ENCODE measurements at places on chromosomes 6 and 20.
A peak's percentile ranks its signal among the peaks of the same experiment; 100 is the strongest.

- peak; percentile 21 for DNase-seq
Measured at GRCh38 chr6:138520463-138520862, 21.2 kb upstream of the NHSL1 start.

DNA sequence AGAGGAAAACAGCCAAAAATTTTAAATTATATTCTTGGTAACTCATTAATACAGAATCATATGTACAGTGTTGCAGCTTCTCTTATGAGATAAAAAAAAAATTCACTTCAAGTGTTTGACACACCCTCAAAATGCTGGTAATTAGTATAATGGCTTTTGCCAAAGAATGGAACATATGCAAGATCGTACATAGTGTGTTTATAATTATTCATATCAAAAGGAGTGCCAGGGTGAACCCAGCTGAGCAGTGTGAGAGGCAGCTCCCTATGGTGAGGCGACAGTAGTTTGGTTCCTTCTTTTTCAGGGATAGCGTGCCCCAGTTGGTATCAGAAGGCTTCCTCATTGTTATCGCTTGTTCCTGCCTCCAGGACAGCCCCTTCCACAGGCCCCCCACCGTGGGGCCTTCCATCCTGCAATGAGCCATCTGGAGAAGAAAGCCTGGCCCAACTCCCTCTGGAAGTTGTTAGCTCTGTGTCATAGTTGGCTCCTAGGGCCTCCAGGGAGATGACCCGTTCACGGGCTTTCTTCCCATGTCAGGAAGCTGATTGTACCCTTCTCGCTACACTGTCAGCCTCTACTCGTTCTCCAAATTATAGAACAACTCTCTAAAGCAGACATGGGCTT lies 150.7 kb downstream of the FRK start:
- DNase-seq = no peak

DNA sequence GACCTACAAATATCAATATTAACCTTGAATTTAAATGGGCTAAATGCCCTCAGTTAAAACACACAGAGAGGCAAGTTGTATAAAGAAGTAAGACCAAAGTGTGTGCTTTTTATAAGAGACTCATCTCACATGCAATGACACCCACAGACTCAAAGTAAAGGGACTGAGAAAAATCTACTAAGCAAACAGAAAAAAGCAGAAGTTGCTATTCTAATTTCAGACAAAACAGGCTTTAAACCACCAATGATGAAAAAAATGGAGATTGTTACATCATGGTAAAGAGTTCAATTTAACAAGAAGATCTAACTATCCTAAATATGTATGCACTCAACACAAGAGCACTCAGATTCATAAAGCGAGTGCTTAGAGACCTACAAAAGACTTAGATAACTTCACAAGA lies 741.9 kb upstream of the MARCKS start:
- DNase-seq = no peak

DNA sequence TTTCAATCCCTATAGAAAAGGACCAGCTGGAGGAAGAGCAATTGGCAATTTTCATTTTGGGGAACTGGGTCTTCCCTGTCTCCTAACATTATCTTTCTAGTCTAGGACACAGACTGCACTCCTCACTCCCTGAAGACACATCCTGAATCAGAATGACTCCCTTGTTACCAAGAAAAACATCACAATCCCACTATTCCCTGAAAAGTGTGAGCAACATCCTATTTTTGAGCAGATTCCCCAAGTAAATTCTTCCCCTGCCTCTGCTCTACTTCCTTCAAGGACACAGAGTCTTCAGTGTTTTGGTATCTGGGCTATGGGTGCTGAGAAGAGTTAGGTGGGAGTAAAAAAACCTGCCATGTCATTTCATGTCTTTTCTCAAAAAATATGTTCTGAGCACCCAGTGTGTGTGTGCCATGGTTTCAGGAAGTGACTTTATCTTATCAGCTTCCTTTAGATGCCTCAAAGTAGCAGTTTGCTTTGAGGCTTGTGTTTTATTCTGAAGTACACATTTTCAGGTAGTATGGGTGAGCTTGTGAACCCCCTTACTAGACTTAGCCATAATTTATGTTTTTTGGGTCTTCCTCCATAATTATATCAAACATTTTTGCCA lies 12.4 kb downstream of the LAMA4 start:
- DNase-seq = no peak

GRCh38 chr20:32972181-32973076 lies 31.8 kb downstream of the SUN5 start:
- peak; percentile 95 for DNase-seq

- DNase-seq = peak; percentile 57
Measured at GRCh38 chr6:20266851-20267608, 54.8 kb upstream of the MBOAT1 start.

DNA sequence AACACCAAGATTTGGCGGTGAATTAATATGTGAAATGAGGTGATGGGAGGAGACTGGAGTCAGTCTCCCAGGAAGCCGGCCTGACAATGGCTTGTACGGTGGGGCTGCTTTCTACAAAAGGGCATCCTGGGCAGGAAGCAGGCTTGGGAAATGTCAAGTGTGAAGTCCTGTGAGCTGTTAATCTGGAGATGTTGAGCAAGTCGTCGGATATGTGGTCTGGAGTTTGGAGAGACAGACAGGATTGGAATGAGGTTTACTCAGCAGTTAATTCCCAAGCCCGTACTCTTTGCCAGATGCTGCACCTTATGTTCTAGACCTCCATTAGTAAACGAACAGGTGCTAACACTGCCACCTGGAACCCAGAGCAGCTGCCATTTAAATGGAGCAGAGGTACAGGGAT lies 107.7 kb upstream of the FOXC1 start:
- DNase-seq = no peak

DNA sequence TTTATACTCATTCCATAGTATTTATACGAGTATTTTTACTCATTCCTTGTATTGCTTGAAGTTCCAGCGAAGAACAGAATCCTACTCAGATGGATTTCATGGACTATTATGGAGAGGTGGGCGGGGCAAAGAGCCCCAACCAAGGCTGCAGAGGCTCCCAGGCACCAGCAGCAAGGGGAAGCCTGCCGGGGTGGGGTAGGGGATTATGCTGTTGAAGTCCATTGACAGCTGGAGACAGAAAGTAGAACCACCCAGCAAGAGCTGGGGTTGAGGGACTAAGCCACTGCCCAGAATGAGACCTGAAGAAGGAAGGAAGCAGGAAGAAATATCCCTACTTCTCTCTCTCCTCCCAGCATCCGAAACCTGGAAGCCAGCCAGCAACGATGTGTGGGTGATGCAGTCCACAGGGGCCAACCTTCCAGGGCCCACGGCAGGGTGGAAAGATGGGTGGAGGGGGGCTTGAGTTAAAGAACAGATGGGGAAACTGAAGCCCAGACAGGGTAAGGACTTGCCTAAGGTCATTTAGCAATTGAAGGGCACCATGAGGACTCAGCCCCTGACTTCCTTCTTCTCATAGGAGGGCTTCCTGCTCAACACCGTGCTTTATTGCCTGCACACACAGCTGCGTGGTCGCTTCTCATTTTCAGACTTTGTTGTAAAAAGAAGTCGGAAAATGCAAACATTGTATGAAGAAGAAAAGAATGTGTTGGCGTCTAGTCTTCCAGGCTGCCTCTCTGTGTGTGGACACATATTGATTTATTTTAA lies 18.3 kb upstream of the GTSF1L start:
- no peak for DNase-seq

GRCh38 chr6:34562350-34562749 lies 6.2 kb upstream of the SPDEF start:
- no peak for DNase-seq

- DNase-seq = no peak
Measured at GRCh38 chr6:16947375-16948015, 154.4 kb upstream of the STMND1 start.

DNA sequence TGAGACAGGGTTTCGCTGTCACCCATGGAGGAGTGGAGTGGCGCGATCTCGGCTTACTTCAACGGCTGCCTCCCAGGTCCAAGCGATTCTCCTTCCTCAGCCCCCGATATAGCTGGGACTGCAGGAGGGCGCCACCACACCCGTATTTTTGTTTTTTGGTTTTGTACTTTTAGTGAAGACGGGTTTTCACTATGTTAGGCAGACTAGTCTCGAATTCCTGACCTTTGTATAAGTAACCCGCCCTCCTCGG lies 115.4 kb upstream of the BTN3A2 start:
- peak; percentile 92 for DNase-seq

- no peak for DNase-seq
Measured at GRCh38 chr6:41170547-41171160, 7.7 kb upstream of the TREM2 start.

DNA sequence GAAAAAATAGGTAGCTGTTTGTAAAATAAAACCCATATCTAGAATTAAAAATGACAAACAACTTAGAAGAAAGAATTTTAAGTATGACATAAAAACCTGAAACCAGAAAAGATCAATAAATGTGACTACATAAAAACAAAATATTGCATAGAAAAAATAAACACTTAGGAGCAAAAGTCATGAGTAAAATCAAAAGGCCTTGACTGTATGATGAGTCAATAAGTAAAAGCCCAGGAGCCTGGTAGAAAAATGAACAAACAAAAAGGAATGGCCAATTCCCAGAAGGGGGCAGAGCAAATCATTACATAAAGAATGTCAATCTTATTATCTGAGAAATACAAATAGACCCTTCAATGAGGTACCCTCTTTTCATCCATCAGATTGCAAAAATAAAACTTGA lies 20.7 kb upstream of the ENPP1 start:
- DNase-seq = no peak

- peak; percentile 30 for DNase-seq
Measured at GRCh38 chr6:88813045-88813444, 150.4 kb downstream of the RNGTT start.

DNA sequence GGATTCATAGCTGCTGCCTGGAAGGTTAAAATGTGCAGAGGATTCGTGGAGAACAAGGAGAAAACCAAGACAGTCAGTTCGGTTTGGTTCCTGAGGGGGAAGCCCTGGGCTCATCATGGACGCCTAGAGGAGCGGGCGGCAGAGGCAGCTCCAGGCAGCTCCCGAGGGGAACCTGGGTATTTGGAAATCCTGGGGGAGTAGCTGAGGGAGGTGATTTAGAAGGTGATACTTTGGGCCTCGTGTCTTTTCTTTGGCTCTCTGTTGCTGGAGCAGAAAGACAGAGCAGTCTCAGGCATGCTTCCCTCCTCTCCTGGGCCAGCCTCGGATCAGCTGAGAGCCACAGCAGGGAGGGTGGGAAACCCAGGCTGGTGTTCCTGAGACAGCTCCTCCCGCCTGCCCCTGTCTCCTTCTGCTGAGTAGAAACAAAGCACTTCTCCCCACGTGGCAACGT lies 139.5 kb downstream of the DLL1 start:
- no peak for DNase-seq

GRCh38 chr20:49043000-49043399 lies 3.1 kb upstream of the CSE1L start:
- DNase-seq = no peak

DNA sequence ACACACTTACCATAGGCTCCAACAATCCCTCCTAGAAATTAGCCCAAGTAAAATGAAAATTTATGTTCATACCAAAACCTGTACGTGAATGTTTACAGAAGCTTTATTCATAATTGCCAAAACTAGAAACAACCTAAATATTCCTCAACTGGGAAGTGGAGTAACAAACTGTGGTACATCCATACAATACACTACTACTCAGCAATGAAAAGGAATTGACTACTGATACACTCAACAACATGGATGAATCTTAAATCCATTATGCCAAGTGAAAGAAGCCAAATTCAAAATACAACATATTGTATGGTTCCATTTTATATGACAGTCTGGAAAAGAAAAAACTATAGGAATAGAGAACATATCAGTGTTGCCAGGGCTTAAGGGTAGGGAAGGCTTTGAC lies 19.7 kb upstream of the MMP24 start:
- DNase-seq = no peak

All from GM12865 (cell line).